ENCODE measurements at places on chromosomes 2 and 18.
A peak's percentile ranks its signal among the peaks of the same experiment; 100 is the strongest.

- no peak for DNase-seq
Measured at GRCh38 chr2:205407984-205408383, 274.3 kb upstream of the NRP2 start.

- peak; percentile 69 for DNase-seq
Measured at GRCh38 chr2:97740590-97741182, 27.3 kb downstream of the ZAP70 start.

DNA sequence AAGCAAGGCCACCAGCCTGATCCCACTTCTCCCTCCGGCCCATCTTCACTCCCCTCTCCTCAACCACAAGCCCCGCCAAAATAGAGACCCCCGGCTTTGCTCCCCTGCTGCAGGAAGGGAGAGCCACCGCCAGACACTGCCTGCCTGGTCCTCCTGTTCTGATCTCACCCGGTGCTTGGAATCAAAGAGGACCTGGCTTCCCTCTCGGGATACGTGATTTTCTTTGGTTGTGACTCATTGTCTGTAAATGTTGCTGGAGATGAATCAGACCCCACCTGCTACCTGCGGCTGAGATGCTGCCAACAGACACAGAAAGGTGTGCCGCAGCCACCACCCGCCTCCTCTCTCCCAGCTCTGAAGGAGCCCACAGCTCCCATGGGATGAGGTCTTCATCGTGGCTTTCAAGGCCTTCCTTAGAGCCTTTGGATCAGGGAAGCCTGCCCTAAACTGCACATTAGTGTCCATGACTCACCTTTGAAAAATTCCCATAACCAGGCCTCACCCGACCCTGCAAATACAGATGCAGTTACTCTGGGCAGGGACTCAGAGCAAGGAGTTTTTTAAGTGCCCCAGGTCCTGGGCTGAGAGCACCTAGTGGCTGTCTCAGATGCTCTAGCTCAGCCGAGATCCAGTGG is 79.4 kb upstream of the ZNF532 start:
- no peak for DNase-seq

- DNase-seq = no peak
Measured at GRCh38 chr2:37244017-37244416, 12.6 kb downstream of the NDUFAF7 start.

DNA sequence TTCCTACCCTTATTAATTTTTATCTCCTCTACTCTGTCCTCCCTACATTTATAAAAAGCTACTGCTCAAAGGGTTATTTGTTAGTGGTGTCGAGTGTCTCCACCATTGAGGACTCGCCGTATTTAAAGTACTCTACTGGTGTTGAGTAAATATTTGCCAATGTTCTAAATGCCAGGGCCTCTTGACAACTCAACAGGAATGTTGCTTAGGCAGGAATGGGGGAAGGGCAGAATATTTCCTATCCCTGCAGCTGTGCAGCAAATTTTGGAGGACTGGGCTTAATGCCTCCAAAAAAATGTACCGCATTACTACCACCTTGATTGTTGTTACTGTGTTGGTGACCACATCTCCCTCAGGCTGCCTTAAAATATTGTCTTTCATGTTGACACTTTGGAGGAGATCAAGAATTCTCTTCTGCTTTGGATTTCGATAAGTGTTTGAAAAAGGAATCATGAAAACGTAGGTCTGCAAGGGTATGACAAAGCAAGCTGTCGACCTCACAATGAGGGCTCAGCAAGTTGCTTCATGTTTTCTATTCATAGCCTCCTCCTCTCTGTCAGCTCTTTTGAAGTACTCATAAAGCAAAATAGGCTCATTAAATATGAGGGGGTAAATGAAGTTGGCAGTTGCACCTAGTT is 84.3 kb downstream of the EFEMP1 start:
- DNase-seq = peak; percentile 86
